CD4-positive, alpha-beta T cell treated with Interleukin-15 for 1 hour (primary cell): ENCODE measurements at places on chromosomes 3 and 15.

DNA sequence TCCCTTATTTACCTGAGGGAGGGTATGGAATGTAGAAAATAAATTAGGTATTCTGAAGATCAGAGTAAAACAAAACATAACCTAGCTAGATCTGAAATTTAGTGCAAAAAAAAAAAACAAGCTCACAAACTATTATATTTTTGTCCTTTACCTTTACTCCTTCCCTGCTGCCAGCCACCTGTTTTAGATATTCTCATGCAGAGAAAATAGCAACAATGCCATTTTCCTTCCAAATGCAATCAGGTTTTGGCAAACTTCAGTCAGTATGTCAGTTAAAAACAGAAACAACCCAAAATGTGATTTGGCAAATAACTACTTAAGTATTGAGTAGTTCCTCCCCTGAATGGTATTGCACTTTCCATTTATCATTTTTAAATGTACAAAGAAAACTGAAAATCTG lies 35.8 kb downstream of the PEAK1 start:
- no peak for DNase-seq

GRCh38 chr15:33098094-33099058 lies 96.1 kb downstream of the FMN1 start:
- DNase-seq: no peak

DNA sequence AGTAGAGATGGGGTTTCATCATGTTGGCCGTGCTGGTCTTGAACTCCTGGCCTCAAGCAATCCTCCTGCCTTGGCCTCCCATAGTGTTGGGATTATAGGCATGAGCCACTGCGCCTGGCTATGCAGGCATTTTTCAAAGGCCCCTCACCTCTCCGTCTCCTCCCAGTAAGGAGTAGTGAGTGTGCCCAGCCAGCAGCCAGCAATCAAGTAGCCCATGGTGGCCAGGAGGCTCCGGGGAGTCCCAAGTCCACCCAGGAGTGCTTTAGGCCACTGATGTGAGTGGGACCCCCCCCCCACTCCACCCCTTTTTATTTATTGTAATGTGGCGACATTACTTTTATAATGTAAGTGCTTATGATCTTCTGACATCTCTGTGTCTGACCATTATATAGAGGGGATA lies 8.1 kb downstream of the ISG20 start:
- DNase-seq: no peak

DNA sequence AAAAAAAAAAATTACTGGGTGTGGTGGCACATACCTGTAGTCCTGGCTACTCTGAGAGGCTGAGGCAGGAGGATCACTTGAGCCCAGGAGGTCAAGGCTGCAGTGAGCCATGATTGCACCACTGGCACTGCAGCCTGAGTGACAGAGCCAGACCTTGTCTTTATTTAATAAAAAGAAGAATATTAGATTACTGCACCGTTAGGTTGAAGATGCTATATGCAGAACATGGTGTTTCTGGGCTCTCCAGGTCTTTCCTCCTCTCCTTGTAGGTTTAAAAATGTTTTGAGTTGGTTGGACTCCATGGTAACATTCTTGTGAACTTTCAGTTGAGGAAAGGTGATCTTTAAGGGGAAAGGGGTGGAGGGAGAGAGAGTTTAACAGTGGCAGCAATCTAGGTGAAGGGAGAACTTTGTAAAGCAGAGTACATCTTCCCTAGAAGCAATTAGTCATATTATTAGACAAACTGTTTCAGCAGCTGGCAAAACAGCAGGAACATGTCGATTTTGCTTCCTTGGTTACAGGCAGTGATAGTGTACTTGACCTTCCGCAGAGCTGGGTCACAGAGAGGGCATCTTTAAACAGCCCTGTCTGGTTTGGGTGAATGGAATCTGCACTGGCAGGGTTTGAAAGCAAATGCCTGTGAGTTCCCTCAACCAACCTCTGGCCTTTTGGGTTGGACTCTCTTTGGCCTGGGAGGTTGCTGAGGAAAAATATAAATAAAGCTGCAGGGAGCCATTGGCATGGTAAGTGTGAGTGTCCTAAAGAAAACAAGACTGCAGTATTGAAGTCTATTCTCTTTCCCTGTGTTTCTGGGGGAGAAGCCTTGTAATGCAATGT lies 42.8 kb downstream of the NR2C2 start:
- DNase-seq: no peak
